ENCODE measurements at places on chromosomes 12 and 14. TPM values are rescaled to one million over a fixed set of nuclear protein-coding genes. Genes with fewer than 3 reads are reported as not detected.

Gene DPF3
- 30.5 TPM for total RNA-seq

Gene TAMALIN
- total RNA-seq = 0.29 TPM

Gene IFT81
- 7.2 TPM for total RNA-seq

DNA sequence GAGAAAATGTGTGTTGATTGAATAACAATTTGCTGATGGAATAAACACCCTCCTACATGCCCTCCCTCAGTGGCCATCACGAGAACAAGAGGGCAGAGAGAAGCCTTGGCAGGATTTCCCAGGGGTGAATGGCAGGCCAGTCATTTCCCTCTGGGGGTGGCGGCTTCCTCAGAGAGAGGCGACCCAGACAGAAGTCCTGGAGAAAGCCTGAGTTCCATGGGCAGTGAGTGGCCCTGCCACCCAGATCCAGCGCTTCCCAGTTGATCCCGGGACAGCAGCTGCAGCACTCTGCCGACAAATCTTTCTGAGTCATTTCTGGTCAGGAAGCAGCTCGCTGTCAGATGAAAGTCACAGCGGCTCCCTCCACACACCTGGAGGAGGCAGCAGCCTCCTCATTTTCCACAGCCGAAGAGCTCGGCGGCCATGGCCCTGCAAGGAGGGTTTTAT, 123.0 kb downstream of the SCARB1 start:
- peak; percentile 87 for DNase-seq

DNA sequence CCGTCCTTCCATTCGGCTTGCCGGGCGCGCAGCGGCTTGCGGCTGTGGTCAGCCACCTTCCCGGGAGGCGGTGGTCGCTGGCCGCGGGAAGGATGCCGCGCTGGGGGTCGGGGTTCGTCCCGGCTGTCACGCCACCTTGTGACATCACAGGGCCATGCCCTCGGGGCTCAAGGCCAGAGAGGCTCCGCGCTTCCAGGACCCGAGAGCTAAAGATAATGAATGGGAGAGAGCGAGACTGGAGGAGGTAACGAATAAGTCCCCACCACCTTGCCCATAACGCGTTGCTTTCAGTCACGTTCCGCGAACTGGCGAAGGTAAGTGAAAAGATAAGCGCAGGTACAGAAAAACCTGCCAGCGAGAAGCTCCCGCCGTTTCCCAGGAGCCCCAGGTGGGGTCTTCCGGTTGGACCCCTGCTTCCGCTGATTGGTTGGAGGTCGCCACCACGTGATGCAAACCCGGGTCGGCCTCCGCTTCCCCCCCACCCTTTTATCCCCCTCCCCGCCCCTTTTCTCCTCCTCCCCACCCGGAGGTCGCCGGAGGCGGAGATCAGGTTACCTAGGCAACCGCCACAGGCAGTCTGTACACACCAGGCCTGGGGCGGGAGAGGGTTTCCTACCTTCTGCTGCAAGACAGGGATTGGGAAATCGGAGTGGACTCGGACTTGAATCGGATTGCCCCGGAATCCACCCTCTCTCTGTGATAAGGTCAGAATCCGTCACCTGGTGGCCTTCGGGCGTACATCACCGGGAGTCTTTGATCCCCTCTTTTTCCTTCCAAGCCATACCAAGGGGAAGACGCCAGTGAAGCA, at the start of gene LRRC9:
TSS of gene LRRC9 (plus strand) at position 575 of the 808 bp plus-strand sequence.
- no peak for DNase-seq

Gene PTPRB
- total RNA-seq = 0.66 TPM

DNA sequence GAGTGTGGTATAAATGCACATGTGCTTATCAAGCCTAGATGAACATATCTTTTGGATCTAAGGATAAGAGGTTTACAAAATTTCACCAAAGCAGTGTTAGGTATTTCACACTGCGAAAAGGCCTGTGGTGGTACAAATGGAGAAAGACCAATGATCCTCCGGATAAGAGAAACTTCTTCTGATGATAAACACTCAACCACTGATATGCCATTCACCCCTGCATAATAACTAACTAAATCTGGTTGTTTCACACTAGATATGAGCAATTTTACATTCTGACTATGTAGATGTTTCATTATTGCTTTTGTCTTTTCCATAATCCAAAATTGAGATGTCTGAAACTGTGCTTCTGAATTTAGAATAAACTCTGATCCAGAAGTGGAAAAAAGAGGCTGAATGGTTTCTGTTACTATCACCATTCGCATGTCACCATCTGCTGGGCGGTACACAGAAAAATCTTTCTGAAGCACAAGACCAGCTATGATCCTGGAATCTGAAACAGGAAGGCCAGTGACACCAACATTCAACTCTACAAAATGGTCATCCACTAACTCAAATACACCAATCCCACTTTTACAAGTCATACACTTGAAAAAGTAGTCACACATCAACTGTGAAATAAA, 1.3 kb downstream of the BBS10 start:
- peak; percentile 70 for DNase-seq

Gene PZP
- not detected for total RNA-seq

GRCh38 chr12:88893801-88894200, 313.5 kb upstream of the KITLG start:
- no peak for DNase-seq

Gene AMDHD1
- total RNA-seq = 1.5 TPM

GRCh38 chr12:5083955-5084849, 40.5 kb downstream of the KCNA5 start:
- DNase-seq = peak; percentile 60

All from PC-3 (cell line).